Fibroblast of the aortic adventitia (primary cell): ENCODE measurements at places on chromosomes 16 and 17.

DNA sequence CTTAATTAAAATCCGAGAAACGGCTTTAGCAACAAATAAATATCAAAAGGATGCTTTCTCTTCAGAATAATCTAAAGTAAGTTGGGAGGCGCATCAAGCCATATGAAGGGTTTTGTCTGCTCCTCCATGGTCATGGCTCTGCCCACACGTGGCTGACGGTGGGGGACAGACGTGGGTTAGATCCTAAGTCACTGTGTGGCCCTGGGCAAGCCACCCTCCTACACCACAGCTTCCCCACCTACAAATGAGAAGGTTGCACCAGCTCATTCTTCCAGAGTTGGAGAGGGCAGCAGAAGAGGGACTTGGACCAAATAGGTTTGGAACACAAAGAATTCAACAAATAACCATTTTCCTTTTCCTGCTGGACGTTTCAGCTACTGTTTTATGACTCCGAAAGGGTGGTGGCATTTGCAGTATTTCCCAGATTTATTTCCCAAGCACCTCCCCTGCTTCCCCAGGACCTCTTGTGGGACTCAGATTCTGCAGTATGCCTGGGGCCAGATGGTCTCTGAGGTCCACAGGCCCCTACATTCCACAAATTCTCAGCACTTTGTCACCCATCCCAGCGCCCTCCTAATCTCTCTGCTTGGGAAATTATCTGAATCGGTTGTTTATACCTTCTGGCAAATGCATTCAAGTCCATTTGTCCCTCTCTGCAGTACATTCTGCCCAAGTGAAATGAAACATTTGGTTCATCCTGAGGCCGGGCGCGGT, 17.8 kb downstream of the LRRC75A start:
- peak; percentile 45 for DNase-seq

- no peak for DNase-seq
Measured at GRCh38 chr17:73546770-73547536, 97.3 kb downstream of the SDK2 start.

DNA sequence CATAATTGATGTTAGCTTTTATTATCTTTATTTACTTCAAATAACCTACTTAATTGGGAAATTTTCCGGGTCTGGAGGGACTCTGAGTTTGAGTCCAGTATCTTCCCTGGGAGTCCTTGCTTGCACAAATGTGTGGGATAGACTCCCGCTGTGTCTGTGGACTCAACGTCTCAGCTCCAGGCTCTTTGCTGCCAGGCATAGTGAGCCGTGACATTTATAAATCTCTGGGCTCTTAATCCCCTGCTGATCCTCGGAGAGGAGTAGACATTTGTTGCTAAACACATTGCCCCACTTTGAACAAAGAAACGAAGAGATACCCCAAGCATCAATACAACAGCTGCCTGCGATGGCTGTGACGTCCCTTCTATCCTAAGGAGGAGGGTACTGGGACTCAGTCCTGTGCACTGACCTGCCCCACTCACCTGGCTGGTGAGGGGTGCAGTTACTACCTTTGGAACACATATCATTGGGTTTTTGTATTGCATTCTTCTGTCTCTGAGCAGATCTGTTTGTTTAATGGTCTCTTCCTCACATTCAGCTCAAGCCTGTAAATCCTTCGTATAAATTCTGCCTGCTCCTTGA, 316.9 kb downstream of the HAPSTR1 start:
- DNase-seq: no peak

GRCh38 chr17:63479495-63480184, 2.8 kb downstream of the ACE start:
- DNase-seq: no peak

DNA sequence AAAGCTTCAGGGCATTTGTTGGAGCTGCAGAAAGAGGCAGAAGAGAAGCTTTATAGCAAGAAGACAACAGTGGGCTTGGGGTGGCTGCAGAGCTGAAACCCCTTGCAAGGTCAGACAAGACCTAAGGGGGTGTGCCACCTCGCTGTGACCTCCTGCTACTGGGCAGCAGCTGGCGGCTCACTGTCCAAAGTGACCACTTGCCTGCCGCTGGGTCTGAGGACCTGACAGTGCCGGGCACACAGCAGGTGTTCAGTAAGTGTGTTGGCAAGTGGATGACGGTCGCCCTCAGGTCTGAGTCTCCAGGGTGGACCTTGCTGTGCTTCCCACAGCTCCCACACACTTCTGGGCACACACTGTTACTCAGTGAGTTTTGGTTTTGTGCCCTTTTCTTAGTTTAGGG, 336.5 kb downstream of the C16orf95 start:
- DNase-seq: no peak

DNA sequence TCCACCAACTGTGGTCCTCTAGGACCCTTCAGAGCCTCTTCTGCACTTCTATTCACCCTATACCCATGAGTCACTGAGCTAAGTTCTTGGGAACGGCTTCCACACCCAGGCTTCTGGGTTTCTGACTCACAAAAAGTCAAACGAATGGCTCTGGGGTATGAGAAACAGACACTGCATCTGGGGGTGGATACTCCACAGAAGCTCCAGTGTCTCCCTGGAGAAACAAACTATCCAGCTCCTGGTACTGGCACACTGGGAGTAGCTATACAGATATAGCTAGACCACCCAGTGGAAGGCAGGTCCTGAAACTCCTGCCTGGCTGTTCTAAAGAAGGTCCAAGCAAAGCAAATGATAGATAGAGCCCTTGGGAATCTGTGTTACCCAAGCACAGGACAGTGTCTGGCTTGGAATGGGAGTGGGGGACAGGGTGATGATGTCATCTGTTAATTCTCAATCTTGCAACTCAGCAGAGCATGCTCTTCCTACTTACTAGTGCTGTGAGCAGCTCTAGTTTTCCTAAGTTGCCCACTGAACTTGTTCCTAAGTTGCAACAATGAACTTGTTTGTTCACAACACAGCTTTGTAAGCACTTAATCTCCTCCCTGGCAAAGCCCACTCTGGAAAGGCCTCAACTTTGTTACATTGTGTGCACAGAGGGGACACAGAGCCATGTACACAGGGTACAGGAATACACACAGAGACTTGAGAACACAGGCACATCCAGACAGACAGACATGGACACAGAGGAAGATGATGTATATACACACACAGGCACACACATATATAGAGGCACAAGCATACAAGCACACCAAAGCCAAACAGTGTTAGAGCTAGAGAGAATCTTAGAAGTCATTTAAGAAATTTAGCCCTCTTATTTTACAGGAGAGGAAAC, 6.7 kb downstream of the MMP28 start:
- peak; percentile 78 for DNase-seq

- no peak for DNase-seq
Measured at GRCh38 chr17:73140566-73140965, 24.2 kb upstream of the SSTR2 start.

DNA sequence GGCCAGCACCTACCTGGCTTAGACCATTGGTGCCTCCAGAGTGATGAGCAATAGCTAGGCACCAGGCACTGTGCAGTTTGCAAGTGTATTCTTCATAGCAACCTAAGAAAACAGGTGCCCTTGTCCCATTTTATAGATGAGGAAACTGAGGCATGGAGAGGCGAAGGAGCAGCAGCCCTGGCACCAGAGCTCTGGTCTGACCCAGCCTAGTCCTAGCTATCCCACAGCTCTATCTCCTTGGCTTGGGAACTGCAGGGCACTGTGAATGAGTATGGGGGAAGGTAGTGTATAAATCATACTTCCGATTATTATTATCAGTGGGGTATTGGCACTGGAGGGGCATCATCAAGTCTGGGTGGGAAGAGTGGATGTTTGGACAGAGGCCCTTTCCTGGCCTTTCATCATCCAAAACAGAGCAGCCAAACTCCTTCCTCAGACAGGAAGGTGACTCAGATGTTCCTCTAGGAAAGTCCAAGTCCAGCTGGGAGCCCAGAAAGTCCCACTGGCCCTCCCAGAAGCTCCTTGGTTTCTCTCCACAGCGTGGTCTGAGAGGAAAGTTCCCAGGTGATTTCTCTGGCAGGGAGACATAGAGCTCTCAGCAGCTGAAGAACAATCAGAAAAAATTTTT, 32.0 kb upstream of the PLLP start:
- peak; percentile 99 for DNase-seq

DNA sequence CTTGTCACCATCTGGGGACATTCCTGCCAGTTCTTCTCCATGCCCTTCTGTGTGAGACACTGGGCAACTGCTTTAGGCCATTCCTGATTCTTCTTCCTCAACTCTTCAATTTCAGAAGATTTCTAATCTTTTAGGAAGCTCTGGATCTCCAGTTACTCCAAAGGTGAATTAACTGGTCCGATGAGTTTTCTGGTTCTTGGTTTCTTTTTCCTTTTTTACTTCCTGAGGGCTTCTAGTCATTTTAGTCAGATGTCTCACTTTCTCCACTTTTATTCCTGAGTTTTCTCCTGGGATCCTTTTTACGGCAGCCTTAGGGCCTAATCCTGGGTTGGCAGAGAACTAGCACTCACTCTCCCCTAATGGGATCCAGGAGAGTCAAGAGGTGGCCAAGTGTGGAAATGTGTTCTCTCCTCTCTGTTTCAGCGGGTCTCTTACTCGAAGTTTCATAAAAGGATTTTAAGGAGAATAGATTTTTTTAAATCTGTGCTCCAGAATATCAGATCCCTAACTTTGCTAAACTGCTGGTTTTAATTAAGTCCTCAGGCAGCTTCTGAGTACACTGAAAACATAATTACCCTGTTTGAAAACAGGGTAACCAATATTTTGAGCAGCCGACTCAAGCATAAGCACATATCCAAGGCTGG, 107.6 kb downstream of the RMI2 start:
- DNase-seq: peak; percentile 2

GRCh38 chr16:80984124-80984892, 22.4 kb downstream of the CMC2 start:
- DNase-seq: no peak

DNA sequence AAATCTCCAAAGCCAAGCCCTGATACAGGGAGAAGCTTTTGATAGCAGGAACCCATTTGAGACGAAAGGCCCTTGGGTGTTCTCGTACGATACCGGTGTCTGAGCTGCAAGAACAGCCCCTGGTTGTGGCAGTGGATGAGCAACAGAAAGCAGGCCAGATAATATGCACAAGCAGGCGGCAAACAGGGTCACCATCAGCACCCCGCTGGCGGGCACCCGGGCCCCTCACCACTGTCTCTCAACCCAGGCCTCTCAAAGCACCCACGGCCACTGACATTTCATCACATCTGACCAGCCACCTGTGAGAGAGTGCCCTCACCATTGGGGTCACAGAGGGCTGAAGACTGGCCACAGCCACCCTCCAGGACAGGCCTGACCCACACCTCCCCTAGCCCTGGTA, 230.4 kb downstream of the C16orf78 start:
- no peak for DNase-seq

GRCh38 chr17:6322316-6322715, 112.6 kb downstream of the AIPL1 start:
- DNase-seq: no peak

DNA sequence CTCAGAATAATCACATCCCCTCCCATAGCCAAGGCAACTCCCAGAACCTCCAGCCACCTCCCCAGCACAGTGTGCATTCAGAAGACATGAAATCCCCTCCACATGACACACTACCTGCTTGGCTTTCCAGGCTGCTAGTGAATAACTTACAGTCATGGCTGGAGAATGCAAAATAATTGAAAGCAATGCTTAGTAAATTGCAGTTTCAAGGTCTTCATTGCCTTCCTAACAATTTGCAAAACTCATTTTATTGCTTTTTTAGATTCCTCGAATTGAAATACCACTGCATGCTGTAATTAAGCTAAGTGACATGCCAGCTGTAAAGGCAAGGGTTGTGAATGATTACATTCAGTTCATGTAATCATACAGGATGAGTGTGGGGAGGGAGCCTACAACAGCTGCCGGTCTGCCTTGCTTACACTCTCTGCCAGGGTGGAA, 29.0 kb upstream of the HOXB13 start:
- no peak for DNase-seq

- no peak for DNase-seq
Measured at GRCh38 chr17:45681706-45682105, 102.4 kb upstream of the CRHR1 start.

DNA sequence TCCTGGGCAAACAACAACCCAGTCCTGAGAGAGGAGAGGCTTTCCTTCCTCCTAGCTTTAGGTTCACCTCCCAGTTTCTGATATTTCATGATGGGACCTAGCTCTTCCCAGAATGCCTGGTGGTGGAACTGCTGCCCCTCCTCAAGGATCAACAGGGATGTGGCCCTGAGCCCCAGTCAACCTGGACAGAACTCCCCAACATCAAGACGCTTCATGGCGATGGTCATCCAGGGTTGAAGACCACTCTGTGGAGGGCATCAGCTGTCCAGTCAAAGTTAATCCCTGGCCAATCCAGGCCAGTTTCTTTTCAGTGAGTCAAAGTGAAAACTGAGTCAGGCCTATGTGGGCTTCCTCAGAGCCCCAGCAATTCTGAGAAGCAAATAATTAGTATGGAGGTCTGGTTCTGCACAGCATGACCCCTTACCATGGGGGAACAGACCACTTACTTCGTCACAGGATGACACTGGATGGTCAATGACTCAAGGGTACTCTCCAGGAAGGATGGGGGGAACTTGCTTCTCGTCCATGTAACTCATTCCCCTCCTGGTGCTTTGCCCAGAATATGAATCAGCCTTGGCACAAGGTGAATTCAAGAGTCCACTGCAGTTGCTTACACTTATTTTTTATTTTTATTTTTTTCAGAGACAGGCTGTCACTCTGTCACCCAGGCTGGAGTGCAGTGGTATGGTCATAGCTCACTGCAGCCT, 14.7 kb upstream of the XYLT2 start:
- peak; percentile 92 for DNase-seq

DNA sequence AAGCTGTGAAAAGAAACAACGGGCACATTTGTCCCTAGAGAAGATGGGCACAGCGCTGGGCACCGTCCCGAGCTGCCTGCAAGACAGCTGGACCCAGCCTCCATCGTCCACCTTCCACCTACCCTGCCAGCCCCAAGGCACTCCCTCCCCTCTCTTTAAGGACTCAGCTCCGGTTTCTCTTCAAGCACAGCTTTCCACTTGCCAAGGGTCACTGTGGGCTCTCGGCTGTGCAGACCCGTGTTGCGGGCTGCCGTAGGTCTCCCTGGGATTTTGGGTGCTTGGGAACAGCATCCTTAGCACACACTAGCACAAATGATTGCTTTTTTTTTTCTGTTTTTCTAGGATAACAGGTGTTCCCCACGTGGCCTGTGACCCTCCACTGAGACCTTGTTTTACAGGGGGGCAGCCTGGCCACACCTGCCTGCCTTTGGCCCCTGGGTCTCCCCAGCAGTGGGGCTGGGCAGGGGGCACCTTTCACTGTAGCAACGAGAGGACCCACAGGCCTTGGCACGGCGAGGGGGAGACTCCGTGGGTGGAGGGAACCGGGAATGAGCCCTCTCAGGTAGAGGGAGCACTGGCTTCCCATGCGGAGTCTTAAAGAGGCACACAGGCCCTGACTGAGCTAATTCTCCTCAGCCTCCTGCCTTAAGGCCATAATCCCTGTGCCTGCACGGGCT, 1.4 kb downstream of the CHMP6 start:
- DNase-seq: no peak

GRCh38 chr16:57601801-57602478, 26.5 kb upstream of the ADGRG1 start:
- DNase-seq: no peak

DNA sequence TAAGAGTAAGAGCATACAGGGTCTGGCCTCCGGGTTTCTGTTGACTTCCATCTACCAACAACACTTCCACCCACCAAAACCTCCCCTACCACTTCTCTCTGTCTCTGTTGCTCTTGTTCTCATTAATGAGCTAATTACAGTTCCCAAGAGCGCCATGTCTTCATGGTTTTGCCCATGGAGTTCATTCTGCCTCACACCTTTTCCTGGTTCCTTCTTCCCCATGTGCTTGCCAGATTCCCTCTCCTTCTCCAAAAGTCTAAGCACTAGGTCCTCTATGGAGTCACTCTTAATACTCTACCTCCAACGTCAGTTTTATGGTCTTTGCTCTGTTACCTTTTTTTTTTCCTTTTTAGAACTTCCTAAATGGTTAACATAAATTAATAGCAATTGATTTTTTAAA, 92.8 kb downstream of the MYO1D start:
- DNase-seq: no peak
